ENCODE measurements at places on chromosomes 4 and X.

GRCh38 chrX:132750331-132751062 lies 207.9 kb downstream of the HS6ST2 start:
- DNase-seq, result no peak

DNA sequence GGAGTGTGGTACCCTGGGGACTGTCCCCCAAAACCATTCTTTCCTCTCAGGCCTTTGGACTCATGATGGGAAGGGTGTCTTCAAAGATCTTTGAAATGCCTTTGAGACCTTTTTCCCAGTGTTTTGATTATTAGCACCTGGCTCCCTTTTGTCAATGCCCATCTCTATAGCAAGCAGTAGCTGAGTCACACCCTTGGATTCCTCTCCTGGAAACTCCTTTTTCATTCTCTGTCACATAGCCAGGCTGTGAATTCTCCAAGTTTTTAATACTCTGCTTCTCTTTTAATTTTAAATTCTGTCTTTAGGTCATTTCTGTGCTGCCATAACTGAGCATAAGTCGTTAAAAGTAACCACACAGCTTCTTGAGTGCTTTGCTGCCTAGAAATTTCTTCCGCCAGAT lies 29.7 kb downstream of the IL21 start:
- DNase-seq, result no peak

GRCh38 chrX:110853610-110854009 lies 58.0 kb upstream of the CHRDL1 start:
- peak; percentile 8 for DNase-seq

DNA sequence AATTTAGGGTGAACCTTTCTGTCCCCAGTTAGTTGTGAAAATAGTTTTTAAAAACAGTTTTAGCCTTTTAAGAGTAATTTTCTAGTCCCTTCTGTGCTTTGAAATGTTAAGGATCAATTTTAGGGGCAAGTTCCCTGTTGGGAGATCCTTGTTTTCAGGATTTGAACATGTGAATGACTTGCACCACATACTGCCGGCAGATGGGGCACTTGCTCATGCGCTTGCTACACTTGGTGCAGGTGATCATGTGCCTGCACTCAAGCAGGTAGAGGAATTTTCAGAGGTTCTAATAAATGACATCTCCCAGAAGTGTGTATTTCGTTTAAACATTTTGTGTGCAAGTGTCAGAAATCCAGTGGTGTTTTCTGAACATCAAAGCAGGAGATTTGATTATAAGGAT lies 195.9 kb downstream of the CHM start:
- no peak for DNase-seq

DNA sequence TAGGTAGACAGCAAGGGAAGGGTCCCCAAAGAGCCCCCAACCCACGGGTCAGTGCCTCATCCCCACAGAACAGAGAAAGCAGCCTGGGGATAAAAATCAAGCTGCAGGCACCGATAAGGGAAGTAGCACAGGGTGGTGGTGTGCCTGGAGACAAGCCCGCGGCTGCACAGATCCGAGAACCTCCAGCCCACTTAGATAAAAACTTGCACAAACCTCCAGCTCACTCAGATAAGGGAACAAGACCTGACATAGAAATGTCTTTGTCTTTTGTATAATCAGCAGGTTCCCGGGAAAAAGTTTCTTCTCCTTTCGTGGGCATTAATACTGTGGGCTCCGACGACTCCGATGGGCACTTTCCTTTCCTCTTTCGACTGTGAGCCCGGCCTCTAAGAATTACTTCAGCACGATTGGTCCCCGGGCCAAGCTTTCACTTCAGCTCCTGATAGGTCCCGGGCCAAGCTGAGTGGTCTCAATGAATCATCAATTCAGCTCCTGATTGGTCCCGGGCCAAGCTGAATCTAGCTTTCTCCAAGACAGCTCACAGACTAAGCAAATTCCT lies 32.4 kb downstream of the PRDX4 start:
- no peak for DNase-seq

Data from NCI-H446 treated with DMSO at 0.1 percent for 48 hours (cell line).